ENCODE measurements at places on chromosomes 6 and 20. TPM values are rescaled to one million over a fixed set of nuclear protein-coding genes. Genes with fewer than 3 reads are reported as not detected.

The PPP1R11 gene
- 65.3 TPM for polyA plus RNA-seq

The FAM209B gene
- 0.19 TPM for polyA plus RNA-seq

The LPIN3 gene
- 54.5 TPM for polyA plus RNA-seq

The WFDC12 gene
- polyA plus RNA-seq: not detected

The CTNNBL1 gene
- polyA plus RNA-seq: 40.1 TPM

The MEP1A gene
- polyA plus RNA-seq: 649 TPM

The BPHL gene
- 77.9 TPM for polyA plus RNA-seq

The ECT2L gene
- polyA plus RNA-seq: 0.13 TPM

The NRN1 gene
- polyA plus RNA-seq: 4.0 TPM

The SNAI1 gene
- 4.4 TPM for polyA plus RNA-seq

- no peak for DNase-seq
These were observed 130.7 kb downstream of the DHX35 start for GRCh38 chr20:39092733-39093410.

GRCh38 chr20:39946931-39947330 lies 742.1 kb downstream of the MAFB start:
- DNase-seq: no peak

DNA sequence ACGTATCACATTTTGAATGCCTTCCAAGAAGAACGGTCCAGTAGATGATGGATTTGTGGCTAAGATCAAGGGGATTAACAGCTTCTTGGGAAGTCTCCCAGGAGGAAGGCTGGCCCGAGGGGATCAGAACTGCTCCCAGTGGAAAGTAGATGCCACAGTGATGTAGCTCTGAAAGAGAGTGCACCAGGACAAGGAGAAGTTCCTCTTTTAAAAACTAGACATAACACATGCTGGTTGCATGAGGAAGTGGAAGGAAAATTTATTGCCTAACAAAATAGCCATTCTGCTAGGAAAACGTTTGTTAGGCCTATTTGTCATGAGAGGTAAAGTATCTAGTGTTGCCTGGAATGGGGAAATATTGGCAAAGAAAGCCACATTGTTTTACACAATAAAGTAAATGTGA lies 87.8 kb downstream of the CDH26 start:
- no peak for DNase-seq

DNA sequence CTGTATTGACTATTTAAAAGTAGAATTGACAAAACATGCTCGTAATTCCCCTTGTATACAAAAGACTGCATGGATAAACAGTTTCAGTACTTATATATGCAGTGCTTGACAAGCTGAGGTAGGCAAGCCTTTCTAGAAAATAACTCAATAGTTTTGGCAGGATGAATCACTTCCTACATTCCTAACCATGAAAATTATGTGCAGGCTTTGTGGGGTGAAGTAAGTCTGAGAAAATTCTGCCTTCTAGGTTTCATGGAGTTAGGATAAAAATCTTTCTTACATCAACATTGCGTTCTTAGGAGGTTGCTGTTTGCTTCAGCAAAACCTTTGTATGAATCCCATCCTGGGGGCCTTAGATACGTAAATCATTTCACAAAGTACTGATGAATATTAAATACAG lies 801.4 kb upstream of the EYS start:
- no peak for DNase-seq

- no peak for DNase-seq
These were observed 166.5 kb downstream of the VEGFA start for GRCh38 chr6:43936476-43936875.

DNA sequence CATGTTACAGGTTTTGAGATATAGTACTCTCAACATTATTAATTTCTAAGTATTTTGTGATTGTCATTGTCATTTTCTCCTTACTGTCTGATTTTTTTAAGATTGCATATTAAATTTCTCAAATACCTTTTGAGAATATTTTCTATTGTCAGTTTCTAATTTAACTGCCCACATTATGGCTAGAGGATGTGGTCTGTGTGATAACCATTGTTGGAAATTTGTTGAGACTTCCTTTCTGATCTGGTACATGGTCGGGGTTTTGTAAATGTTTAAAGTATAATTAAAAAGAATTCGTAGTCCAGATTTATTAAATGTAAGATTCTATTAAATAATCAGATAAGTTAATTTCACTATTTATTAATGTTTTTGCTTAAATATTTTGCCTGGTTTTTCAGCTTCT lies 60.1 kb downstream of the SLX4IP start:
- no peak for DNase-seq

DNA sequence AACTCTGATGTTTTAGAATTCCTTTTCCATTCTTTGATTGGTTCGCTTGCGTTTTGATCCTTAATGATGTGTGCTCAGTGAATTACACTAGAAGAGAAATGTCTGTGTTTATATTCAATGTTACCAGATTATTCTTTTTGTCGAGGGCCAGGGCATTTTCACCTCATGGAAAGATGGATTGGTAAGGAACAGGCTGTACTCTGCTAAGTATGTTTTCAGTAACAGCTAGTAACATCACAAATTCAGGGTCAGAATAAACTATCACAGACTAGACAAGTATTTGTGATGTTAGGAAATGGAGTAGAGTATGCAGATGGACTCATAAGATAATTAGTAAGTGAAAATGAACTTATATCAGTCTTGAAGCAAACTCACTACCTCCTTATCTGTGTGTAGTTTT lies 235.6 kb downstream of the SOX4 start:
- DNase-seq: no peak

DNA sequence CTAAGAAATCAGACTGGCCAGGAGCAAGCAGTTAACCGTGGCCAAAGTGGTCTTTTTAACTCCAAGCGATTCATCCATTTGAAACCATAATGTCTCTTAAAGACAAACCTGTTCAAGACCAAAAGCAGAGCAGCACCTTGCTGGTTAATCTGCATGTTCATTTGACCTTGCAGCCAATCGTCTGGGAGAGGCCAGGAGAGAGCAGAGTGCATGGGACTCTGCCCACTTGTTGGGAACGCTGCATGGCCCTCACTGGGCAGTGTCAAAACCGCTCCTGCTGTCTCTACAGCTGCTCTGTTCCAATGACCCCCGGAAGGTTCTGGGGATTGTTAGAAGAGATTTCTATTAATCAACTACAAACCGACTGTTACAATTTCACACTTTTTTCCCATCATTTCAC lies 79.6 kb downstream of the OLIG3 start:
- peak; percentile 8 for DNase-seq

DNA sequence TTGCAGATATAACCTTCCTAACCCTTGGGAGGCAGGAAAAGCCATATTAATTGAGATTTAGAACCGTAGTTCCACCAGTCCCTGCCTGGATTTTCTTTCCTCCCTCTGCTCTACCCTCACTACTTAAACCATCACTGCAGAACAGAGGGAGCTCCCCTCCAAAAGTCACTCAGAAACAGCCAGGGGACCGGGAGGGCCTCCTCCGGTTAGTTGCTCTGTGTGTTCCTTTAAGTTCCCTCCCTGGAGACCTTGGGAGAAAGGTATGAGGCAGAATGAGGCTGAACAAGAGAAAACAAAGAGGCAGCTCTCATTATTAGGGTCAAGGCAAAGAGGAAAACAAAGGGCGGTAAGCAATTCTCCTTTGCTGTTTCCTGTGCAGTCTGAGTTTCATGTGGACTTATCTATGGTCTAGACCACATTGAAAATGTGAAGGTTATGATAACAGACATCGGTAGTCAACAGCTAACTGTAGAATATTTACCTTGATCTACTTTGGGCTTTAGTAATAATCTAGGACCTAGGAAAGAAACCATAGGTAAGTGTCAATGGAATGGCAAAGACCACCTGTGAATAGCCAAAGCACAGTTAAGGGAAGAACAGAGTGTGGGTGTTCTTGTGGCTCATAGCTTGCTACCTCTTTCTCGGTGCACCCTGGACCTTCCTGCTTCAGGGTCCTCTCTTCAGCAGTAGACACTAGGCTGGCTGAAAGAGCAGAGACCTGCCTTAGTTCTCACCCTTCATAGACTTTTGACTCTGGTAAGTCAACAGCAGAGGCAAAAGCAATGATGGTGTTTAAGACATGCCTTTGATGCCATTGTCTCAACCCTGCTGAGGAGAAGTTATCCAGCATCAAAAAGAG lies 250.9 kb upstream of the CITED2 start:
- DNase-seq: no peak

GRCh38 chr20:43710370-43711044 lies 16.3 kb downstream of the GTSF1L start:
- DNase-seq: no peak

DNA sequence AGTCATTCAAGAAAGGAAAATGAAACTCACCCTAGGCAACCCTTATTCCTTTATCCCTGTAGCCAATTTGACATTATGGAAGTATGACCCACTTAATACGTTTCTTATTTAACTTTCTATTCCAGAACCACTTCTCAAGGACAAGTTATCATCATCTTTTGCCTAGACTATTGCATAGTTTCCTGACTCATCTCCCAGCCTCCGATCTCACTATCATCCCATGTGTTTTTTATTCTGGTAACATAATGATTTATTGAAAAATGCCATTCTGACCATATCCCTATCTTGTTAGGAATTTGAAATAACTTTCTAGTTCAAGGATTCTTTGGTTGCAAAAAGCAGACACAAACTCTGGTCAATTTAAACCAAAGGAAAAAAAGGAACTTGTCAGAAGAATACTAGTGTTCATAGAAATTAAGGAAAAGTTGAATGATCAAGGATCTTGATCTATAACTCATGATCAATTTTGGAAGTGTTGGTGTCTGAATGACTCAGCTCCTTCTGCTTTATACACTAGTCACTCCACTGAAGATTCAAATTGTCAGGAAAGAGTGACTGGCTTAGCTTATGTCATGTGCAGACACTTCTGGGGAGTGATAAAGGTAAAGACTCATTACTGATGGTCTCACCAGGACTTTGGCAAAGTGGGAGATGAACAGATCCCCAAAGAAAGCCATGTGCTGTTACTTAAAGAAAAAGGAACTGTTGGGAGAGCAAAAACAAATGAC lies 8.5 kb upstream of the TINAG start:
- no peak for DNase-seq

DNA sequence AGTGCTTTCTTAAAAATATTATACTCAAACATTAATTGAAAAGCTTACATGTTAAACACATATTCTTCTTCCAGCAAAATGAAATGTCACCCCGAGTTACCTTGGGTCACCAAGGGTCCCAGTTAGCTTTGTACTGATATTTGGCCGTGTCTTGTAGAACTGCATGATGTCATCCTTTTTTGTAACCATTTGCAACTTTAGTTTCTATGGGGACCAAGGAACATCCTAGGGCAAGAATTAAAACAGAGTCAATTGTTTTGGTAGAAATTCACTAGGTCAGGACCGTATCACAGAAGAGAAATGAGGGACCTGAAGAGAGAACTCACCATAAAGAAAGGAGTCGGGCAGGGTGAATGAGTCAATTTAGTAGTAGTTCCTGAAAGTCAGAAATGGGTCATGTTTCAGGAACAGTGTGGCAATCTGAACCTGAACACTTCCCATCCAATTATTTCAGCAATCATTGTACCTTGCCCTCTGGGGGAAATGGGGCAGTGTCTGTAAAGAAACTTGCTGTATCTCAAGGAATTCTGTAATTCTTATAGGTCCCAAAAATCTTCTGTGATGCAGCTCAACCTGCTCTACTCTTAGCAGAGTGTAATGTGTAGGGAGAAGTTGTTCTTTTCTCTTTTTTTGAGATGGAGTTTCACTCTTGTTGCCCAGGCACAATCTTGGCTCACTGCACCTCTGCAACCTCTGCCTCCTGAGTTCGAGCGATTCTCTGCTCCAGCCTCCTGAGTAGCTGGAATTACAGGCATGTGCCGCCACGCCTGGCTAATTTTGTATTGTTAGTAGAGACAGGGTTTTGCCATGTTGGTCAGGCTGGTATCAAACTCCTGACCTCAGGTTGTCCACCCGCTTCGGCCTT lies 5.3 kb upstream of the AKAP7 start:
- no peak for DNase-seq

- no peak for DNase-seq
These were observed 169.3 kb downstream of the ARID1B start for GRCh38 chr6:156946370-156946936.

- DNase-seq: no peak
These were observed 294.3 kb upstream of the MAN1A1 start for GRCh38 chr6:119643876-119644275.

- no peak for DNase-seq
These were observed 14.6 kb downstream of the SYNDIG1 start for GRCh38 chr20:24484081-24484450.

GRCh38 chr20:14617123-14617522 lies 279.7 kb upstream of the FLRT3 start:
- peak; percentile 37 for DNase-seq

- no peak for DNase-seq
These were observed 4.6 kb downstream of the CST4 start for GRCh38 chr20:23684261-23684660.

All from large intestine (tissue), 12 donors.